ENCODE measurements at places on chromosomes 13 and 19.
A peak's percentile ranks its signal among the peaks of the same experiment; 100 is the strongest.

- no peak for DNase-seq
These were observed 34.7 kb downstream of the VSTM2B start for GRCh38 chr19:29560313-29561075.

GRCh38 chr13:82070416-82070815 lies 1729.5 kb upstream of the SPRY2 start:
- no peak for DNase-seq

DNA sequence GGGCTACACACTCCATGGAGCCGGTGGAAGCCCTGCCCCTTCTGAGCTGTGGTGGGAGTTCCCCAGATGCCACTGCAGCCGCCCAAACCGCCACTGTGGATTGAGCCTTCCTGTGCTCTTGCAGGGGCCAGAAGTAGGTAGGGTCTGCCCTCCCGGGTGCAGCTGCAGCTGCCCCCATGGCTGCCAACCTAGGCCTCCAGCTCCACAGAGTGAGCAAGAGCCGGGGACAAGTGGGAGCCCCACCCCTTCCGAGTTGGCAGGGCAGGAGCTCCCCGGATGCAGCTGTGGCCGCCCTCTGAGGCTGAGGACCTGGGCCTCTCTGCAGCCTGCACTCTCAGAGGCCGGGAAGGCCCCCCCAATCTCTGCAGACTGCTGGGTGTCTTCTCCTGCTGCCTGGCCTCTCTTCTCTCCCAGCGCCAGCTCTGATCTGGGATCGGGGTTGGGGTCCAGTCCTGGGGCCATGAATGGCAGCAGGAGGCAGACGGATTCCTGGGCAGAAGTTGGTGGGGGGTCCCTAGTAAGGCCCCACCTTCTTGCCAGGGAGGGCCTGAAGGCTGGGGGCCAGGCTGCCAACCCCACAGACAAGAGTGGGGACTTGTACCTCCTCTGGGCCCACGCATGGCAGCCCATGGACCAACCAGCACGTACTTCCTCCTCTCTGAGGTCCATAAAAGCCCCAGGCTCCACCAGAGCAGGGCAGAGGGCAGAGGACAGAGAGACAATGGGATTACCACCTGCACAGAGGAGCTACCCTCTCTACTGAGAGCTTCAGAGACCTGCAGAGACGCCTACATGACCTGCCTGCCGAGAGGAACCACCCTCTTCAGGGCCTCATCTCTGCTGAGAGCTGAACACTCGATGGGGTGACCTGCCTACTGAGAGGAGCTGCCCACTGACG lies 28.9 kb downstream of the AP2S1 start:
- DNase-seq: no peak

DNA sequence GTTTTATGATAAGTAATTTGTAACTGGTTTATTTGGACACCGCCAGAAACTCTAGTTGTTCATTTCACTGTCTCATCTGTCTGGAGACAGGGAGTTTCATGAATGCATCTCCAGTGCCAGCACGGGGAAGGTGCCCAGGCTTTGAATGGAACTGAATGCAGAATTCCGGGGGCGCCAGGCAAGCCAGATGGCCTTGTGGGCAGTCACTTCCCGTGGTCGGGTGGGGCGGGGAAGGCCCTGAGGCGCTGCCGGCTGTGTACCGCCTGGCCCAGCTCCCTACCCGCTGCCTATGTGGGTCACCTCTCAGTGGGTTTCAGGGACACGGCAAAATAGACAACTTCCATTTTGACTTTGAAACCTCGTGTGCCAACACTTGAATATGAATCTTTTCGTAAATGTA lies 28.8 kb upstream of the MCF2L start:
- DNase-seq: no peak

DNA sequence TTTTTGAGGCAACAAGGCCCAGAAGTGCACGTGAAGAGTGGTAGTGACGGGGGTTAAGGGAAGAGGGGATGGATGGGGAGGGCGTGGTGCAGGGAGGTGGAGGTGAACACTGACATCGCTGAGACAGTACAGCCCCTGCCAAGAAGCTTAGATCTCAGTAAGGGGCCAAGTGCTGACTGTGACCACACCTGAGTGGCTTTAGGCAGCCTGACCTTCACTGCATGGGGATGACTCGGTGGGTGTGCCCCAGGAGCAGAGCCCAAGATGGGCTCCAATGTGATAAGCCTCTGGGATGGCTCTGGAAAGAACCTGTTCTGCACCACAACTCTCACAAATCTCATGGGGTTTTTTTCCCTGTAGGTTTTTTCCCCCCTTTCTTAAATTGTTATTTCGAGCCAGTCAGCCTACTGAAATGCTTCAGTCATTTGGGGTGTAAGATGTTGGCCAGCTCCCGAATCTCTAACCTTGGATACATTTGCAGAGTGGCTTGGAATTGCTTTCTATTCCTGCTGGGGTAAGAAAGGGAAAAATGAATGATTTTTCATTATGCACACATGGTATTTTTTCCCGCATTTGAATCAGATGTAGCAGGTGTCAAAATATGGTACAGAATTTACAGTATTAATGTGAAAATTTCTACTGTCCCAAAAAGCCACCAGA lies 165.0 kb downstream of the TM9SF2 start:
- DNase-seq: no peak

- peak; percentile 45 for DNase-seq
These were observed 20.3 kb upstream of the TMTC4 start for GRCh38 chr13:100694722-100695508.

DNA sequence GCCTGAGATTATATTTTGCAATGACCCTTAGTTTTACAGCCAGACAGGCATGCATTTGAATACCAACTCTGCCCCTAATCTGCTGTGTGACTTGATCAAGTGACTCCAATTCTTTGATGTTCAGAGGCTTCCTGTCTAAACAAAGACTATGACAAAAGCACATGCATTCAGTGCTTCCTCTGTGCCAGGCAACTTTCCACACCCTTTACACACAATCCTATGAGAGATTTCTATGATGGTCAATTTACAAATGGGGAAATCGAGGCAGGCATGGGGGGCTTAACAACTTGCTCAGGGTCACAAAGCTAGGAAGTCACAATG lies 3.7 kb upstream of the LYPD3 start:
- DNase-seq: peak; percentile 80

GRCh38 chr19:6108721-6109633 lies 1.3 kb downstream of the RFX2 start:
- peak; percentile 83 for DNase-seq

DNA sequence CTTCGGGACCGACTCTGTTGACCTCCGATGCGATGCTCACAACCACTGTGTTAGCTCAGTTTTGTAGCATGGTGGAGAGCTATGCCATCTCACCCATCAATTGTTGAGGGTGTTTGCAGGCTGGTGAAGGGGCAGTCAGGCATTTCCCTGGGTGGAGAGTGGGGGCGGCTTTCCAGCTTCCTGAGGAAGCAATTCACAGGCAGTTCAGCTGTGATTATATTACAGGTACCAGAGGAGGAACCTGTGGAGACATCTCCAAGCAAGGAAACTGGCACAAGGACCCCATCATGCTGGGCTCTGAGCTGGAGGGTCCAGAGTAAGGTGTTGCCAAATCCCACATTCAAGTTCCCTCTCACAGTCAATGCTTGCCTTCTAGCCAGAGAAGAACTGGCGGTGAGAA lies 166.0 kb upstream of the ZNF536 start:
- no peak for DNase-seq

GRCh38 chr13:41137951-41138350 lies 5.3 kb upstream of the KBTBD6 start:
- no peak for DNase-seq

DNA sequence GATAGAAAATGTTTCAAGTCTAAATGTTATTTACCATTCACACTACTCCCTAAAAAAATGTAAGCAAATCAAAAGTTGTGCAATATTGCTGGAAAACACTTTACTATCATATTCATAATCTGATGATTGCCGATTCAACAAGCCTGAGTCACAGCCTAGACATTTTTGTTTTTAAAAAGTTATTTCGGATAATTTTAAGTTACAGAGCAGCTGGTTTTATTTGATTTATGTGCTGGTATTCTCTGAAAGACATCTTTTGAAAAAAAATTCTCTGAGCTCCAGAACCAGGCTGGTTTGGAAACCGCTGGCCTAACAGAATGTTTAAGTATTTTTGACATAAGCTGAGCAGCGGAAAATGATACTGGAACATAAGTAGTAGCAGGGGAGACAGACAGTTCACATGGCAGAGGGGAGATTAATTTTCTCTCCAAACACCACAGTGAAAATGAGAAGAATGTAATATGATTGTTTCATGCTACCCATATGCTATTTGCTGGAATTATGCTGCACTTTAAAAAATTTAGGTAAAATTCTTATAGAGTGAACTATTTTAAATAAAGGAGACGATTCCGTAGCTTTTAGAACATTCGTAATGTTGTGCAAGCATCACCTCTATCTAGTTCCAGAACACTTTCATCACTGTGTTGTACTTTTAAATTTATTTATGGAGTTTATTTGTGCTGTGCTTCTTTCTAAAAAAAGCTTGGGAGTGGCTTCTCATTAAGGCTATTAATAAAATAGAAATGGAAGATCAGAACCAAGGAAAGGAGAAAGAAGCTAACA lies 36.1 kb downstream of the TBC1D4 start:
- no peak for DNase-seq

GRCh38 chr19:39001041-39001440 lies 25.5 kb upstream of the FBXO17 start:
- DNase-seq: no peak

- DNase-seq: no peak
These were observed 42.0 kb downstream of the MRPL57 start for GRCh38 chr13:21218351-21219035.

GRCh38 chr13:110531671-110532083 lies 29.8 kb downstream of the RAB20 start:
- no peak for DNase-seq

- DNase-seq: peak; percentile 74
These were observed 53.1 kb downstream of the FOXO1 start for GRCh38 chr13:40613192-40613818.

- no peak for DNase-seq
These were observed 2.1 kb upstream of the VWA8 start for GRCh38 chr13:41962994-41963393.

GRCh38 chr19:38634757-38635482 lies 12.5 kb upstream of the ACTN4 start:
- no peak for DNase-seq

GRCh38 chr19:20077791-20078463 lies at the start of gene ZNF90:
TSS of gene ZNF90 (plus strand) at chr19:20078000. CDS start at chr19:20078133, 133 bp downstream.
- DNase-seq: peak; percentile 91

GRCh38 chr19:11021760-11022144 lies 60.9 kb downstream of the SMARCA4 start:
- no peak for DNase-seq

- DNase-seq: peak; percentile 81
These were observed 911 bp downstream of the ENOX1 start for GRCh38 chr13:43785650-43786471.

- no peak for DNase-seq
These were observed 19.9 kb upstream of the TM9SF2 start for GRCh38 chr13:99481366-99481765.

- DNase-seq: no peak
These were observed 17.8 kb upstream of the ZNF331 start for GRCh38 chr19:53520163-53520546.

GRCh38 chr19:42942187-42942789 lies 5.3 kb upstream of the PSG7 start:
- no peak for DNase-seq

GRCh38 chr13:113179374-113180230 lies 21.2 kb downstream of the PROZ start:
- peak; percentile 34 for DNase-seq

- no peak for DNase-seq
These were observed at the start of gene TMEM221 for GRCh38 chr19:17448131-17448967. TSS of gene TMEM221 (minus strand) at chr19:17448668. CDS start at chr19:17448462, 206 bp downstream.

DNA sequence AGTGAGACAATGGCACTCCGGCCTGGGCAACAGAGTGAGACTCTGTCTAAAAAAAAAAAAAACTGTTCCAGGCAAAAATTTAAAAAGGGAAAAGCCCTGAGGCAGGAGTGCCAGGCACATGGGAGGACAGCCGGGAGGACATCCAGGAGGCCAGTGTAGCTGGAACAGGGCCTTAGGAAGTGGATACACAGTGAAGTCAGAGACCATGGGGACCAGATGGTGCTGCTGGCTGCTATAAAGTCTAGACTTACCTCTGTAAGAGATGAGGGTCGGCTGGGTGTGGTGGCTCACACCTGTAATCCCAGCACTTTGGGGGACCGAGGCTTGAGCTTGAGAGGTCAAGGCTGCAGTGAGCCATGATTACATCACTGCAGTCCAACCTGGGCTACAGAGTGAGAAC lies 15.0 kb downstream of the HAS1 start:
- no peak for DNase-seq

DNA sequence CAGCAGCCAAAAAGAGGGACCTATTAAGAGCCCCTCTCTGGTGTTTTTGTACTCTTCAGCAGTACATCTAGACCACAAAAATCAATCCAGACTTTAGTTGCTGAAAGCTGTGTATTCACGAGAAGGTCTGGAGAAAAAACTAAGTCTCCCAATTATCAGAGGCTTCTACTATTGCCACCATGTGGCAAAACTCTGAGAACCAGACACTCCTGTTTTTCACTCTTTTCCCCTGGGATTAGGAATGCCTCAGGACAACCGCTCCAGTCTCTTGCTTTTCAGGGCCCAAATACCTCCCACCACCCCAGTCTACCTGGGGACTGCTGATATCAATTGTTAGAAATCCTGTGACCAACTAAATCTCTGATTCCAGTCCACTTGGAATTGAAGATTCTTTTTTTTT lies 30.1 kb upstream of the OBI1 start:
- DNase-seq: no peak

All from dermis microvascular lymphatic vessel endothelial cell (primary cell).